ENCODE measurements at places on chromosomes 6 and 20.

- no peak for DNase-seq
These were observed 2.3 kb upstream of the GMPR start for GRCh38 chr6:16236009-16236501.

DNA sequence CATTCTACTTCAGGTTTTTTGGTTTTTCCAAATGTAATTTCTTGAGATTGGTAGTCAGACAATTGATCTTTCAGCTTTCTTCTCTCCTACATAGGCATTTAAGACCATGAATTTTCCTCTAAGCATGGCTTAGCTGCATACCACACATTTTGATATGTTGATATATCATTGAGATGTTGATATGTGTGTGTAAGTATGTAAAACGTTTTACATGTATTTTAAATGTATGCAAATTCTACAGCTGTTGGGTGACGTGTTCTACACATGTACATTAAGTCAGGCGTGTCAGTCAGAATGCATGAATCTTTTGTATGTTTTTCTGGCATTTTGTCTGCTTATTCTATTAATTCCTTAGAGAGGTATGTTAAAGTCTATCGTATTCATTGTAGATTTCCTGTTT lies 228.2 kb downstream of the CDH26 start:
- no peak for DNase-seq

GRCh38 chr20:48155268-48155667 lies 370.0 kb upstream of the SULF2 start:
- DNase-seq = no peak

DNA sequence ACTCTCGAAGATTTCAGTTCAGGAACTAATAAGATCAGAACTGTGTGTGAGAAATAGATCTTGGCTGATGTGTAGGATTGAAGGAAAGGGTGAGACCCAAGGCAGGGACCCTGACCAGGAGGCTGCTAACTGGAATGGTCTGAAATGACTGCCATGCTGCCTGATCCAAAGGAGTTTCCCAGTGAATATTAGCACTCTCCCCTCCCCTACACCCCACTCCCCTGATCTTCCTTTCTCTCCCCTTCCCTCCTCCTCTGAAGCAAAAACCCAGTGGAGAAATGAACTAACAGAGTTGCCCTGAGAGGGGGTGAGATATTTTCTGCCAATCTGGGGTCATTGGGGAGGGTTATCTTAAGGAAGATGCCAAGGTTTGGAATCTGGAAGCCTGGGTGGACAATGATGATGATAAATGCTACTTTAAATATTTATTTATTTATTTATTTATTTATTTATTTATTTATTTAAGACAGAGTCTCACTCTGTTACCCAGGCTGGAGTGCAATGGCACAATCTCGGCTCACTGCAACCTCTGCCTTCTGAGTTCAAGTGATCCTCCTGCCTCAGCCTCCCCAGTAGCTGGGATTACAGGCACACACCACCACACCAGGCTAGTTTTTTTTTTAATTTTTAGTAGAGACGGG lies 371.0 kb upstream of the CHD6 start:
- DNase-seq = no peak

GRCh38 chr6:154499855-154500589 lies 10.5 kb downstream of the CNKSR3 start:
- DNase-seq = no peak

GRCh38 chr20:53656293-53657202 lies 62.9 kb upstream of the ZNF217 start:
- no peak for DNase-seq

DNA sequence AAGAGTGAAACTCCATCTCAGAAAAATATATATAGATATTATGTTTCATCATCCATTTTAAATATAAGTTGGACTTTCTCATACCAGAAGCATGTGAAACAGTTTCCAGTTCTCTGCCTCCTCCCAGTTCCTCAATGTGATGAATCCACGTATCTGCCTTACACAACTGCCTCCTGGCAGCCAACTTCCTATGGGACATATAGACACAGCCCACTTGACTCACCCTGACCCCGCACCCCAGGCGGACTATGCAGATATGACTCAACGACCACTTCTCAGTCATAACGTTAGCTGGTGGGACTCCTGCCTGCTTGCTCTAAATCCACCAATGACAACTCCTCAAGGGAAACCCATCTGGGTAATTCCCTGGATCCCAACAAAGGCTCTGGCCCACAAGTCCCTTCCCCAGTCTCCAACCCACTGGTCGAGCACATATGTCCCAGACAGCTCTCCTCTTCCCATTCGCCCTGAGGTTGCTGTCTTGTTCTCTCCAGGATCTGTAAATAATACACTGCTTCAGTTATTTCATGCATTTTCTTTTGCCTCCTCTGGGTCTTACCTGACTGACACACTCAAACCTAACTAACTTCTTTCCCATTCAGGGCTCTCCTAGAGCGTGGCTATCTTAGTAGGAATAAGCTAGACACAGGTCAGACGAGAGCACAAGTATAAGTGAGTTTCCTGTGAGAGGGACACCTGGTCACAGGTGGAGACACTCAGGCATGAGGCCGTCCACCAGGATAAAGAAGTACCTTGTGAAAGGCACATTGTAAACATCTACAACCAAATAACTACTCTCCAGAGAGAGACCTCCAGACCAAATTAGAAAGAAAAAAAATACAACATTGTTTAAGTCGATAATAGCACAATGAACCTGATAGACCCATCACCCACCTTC lies 548.5 kb downstream of the CD83 start:
- peak; percentile 79 for DNase-seq

DNA sequence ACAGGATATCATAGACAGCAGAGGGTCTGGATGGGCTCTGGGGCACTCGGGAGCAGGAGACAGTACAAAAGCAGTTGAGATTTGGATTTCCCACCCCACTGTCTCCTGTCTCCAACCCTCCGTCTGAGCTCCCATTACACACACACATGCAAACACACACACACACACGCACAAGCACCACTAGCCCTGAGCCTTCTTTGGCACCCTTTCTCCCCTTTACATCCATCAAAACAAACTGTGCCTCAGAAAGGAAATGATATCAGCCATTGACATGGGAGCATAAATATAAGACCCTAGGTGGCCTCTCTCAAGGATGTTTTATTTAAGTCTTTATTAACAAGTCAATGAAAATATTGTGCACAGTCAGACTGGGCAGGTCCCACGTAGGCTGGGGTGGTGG lies 17.5 kb downstream of the TTBK1 start:
- DNase-seq = no peak

- DNase-seq = peak; percentile 50
These were observed 414.0 kb downstream of the GJA1 start for GRCh38 chr6:121849477-121849876.

- DNase-seq = no peak
These were observed 24.4 kb downstream of the RRAGD start for GRCh38 chr6:89387516-89388201.

- DNase-seq = peak; percentile 27
These were observed 792 bp downstream of the SLC23A2 start for GRCh38 chr20:5000263-5001173.

DNA sequence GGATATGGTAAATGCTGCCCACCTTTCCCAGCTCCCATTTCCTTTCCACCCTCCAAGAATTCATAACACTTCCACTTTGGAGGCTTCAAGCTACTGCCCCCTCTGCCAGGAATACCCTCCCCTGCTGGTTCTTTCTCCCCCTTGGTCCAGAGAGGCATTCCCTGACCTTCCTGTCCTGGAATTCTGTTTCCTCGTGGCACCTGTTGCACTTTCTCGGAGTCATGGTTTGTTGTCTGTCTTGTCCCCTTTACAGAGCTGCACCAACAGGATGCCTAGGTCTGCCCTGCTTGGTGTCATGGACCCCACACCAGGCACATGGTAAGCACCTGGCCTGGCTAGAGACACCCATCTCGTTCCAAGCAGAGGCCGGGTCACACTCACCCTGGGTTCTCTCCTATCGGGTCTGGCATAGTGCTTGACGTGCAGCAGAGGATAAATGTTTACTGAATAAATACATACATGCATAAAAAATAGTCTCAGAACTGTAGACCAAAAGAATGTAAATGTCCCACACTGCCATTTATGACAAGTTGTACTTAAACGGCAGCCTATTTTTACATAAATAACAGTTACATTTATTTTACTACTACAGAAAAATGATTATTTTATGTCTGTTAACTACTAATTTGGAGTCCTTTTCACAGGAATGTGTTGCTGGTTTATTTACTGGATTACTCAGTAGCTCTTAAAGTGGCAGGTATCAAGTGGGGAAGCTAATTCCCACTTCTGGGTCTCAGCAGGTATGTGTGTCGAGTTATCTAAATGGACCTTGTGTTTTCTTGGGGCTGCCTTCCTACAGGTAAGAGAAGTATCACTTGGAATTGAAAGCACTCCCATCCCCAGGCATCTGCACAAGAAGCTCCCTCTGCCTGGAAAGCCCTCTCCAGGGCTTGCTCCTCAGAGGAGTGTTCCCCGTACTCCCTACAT lies 69.3 kb downstream of the KIF13A start:
- no peak for DNase-seq

GRCh38 chr6:11920566-11920965 lies 91.5 kb upstream of the HIVEP1 start:
- no peak for DNase-seq

DNA sequence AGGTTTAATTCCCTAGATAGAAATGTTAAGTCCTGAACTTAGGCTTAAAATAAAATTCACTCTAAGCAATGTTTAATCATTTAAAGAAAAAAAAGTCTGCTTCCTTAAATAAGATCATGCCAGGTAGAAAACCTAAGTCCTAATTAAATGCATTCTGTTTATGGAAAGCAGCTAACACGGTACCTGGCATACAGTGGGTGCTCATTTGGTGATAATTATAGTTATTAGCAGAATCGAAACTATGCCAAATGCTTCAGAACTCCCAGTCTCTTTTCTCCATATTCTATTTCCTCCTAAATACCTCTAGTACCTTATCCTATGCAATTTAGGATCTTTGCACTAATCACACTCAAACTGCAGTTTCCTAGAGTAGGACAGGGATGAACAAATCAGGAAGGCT lies 331.8 kb downstream of the EPHA7 start:
- no peak for DNase-seq

DNA sequence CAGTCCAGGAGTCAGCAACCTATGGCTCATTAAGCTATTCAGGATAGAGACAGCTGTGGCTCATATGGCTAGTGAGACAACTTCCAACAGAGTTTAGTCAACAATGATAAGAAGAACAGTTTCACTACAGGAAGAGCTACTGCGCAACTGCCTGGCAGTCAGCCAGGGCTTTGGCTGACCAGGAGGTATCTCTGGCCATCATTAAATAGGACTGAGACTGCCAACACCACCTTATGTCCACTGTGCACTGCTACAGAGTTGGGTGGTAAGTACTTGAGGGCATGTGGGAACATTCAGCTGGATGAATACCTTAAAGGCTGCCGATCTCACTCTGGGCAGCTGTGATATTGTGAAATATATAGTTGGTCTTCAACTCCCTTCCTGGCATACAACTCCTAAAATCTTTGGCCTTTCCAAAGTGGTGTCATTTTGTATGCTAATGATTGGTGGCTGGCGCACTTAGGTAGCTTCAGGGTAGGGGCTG lies 52.2 kb upstream of the FAM83C start:
- no peak for DNase-seq

GRCh38 chr6:63635215-63635587 lies 401 bp upstream of the PHF3 start:
- no peak for DNase-seq

DNA sequence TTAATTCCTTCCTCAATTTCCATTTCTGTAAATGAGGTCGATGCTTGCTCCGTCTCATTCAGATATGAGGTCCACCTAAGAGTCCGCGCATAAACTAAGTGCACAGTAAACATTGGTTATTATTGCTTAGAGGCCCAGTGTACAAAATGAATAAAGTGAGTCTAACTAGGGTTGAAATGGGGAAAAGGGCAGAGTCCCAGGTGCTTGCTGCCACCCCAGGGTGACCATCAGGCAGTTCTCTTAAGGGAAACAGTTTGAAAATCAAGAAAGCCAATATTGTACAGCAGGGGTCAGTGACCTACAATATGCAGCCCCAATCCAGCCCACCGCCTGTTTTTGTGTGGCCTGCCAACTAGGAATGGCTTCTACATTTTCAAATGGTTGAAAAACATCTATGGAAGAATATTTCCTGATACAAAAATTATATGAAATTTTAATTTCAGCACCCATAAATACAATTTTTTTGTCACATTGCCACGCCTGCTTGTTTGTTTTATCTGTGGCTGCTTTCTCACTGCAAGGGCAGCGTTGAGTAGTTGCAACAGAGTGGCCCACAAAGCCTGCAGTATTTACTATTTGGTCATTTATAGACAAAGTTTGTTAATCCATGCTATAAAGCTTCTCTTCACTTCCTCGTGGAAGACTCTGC lies 43.3 kb downstream of the SLC13A3 start:
- DNase-seq = no peak

Measured in activated CD4-positive, alpha-beta T cell treated with anti-CD3 and anti-CD28 coated beads for 48 hours (primary cell).